Body of pancreas (tissue), 4 donors: ENCODE measurements at places on chromosomes 11 and 22.

GRCh38 chr11:119339589-119340334 is 921 bp downstream of the C1QTNF5 start:
- peak; percentile 71 for DNase-seq

DNA sequence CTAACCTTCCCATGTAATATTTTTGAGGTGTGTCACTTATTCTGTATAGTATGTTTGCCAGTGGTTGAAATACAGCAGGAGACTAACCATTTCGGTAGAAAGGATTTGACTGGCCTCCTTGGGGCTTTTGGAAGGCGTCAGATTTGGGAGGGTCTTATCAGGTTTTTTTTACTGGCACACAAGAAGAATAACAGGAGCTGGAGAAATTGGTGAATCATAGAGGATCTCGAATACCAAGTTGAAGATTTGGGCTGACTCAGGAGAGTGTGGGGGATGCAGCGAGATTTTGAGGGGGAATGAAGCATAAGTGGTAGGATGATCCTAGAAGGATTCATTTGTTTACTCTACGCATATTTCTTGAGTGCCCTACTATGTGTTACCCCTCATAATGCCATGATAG is 200.5 kb downstream of the DDX10 start:
- DNase-seq = no peak

- DNase-seq = no peak
Measured at GRCh38 chr11:28420099-28420498, 311.9 kb downstream of the METTL15 start.

DNA sequence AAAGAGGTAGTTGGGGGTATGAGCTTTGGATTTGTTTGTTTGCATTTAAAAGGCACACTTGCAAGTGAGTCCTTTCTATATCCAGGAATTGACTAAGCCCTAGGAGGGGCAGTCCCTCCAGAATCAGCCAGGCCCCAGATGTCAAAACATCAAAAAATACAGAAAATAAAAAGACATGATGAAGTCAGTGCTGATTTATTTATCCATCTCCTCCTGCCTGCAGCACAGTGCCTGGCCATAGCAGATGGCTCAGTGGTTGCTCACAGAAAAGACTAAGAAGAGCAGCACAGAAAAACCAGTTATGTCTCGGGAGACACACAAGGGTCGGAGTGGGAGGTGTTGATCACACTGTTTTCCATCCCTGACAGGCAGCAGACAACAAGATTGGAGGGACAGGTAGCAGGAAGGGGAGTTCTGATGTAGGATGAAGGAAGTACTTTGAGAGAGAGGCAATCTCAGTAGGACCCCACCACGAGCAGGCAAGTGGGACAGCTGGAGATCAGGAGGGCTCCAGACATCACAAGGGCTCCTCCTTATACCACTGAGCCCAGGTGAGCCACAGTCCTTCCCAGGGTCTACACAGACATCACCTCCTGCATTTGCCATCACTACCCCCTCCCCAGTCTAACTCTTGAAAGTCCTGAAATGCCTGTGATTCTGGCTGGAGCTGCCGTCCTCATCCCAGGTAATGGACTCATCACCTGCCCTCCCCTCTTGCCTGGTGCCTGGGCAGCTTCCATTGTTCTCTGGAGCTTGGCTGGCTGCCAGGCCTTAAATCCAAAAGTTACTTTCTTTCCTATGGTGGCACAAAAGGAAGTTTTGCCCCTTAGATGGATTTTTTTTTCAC is 32.3 kb downstream of the TMPRSS5 start:
- no peak for DNase-seq

DNA sequence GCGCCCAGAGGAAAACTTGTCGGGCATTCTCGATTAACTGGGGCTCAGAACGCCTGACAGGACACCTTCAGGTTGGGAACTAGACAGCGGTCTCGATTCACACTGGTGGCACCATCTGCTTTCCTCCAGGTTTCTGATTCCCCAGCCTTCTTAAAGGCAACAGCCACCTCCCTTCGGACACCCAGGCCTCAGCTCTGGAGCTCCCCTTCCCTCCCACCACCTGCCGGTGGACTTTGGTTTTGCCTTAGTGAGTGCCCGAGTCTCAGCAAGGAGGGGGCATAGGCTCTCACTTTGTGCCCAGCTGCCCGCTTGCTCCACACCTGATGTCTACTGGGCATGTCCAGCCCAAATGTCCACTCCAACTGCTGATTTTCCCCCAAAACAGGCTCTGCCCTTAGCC is 110.4 kb upstream of the PARVA start:
- no peak for DNase-seq

GRCh38 chr22:23394525-23395326 is 185.4 kb downstream of the IGLL1 start:
- no peak for DNase-seq

DNA sequence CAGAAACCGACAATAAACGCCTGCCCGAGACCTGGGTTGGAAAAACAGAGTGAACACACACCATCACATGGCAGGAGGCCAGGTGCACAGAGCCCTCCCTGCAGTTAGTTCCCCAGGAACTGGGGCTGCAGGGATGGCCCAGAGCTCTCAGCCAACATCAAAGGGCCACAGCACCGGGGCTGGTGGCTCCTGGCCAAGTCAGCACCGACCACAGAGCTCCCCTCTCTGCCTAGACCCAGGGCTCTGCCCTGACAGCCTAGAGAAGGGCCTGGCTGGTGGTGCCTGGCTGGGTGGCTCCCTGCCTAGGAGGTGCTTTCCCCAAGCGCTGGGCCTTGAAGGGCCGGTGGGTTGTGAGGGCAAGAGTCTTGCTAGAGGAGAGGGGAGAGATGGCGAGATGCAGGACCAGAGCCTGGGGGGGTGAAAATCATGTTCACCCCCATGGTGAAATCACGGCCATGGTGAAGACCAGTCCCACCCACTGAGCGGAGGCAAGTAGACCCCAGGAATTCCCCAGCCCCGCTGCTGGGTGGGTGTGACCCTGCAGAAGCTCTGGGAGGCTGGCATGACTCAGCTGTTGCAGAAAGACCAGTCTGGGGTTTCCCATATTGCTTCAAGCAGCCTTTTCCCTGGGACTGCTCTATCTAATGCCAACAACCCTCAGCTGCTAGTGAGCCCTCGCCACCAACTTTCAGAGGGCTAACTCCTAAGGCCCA is 7.2 kb upstream of the BID start:
- no peak for DNase-seq

DNA sequence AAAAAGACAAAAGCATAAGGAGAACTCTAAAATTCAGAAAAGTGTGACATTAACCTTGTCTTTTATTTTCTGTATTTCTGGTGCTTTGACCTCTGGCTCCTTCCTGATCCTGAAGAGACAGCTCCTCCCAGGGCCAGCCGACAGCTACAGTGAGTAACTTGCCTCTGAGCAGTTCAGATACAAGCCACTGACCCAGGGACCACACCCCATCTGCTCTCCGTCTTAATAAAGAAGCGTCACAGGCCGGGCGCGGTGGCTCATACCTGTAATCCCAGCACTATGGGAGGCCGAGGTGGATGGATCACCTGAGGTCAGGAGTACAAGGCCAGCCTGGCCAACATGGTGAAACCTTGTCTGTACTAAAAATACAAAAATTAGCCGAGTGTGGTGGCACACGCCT is 6.5 kb downstream of the MLC1 start:
- no peak for DNase-seq

DNA sequence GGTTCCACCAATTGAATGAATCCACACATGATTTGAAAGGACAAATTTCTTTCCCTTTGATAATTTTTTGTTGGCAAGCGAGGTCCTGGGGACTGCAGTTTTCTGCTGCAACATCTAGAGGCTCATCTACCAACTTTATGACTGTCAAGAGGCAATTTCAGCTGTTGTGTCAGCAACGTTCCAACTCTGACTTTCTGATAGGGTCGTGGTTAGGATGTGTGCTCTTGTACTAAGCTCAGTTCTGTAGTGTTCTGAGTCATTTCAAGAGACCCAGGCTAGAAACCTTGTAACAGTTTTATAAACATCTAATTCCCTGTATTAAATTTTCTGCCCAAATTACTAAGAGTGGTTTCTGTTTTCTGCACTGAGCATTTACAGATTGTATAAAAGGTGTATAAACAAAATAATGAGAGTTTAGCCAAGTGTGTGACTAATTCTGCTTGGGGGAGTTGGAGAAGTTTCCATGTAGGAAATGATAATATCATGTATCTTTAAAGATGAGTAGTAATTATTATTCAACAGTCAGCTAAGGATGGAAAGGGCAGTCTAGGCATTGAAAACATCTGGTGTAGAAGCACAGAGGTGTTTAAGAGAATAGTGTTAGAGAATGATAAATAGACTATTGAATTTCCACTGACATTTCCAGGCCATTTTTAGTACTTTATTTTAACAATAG is 72.2 kb downstream of the RBMXL2 start:
- DNase-seq = no peak

GRCh38 chr11:24556693-24557092 is 59.8 kb downstream of the LUZP2 start:
- no peak for DNase-seq

- no peak for DNase-seq
Measured at GRCh38 chr11:20027556-20028013, 132.7 kb downstream of the DBX1 start.
